BE2C (cell line): ENCODE measurements at places on chromosomes 7 and 10.

GRCh38 chr7:22675917-22676343, 51.1 kb upstream of the IL6 start:
- no peak for DNase-seq

DNA sequence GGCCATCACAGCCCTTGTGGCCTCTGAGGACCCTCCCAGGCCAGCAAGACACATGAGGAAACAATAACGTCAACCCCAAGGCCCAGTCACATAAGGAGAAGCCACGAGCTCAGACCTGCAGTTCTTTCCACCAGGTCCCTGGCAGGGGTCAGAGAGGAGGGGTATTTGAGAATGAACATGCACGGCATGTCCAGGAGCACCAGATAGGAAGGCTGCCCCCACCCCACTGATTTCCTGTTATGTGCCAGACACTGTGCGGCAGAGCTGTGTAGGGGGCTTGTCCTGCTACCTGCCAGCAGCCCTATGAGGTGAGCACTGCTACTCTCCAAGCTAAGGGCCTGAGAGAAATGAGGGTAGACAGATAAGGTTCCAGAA, 40.7 kb upstream of the ZMIZ1 start:
- no peak for DNase-seq

- DNase-seq = no peak
Observed at GRCh38 chr7:132433301-132433700, 143.0 kb downstream of the PLXNA4 start.

DNA sequence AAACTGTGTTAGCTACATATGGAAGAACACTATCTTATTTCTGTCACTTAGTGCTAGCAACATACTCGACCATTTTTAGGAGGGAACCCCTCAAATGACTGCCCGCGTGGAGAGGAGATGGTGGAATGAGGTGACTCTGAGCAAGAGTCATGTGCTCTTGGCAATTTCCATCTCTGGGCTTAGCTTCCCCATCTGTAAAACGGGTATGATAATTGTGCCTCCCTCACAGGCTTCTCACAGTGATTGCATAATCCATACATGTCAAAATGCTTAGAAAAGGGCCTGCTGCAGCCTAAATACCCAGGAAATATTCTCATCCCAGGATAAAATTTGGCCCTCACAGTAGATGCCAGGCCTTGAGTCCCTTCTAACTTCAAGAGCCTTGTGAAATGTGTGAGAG, 86.6 kb downstream of the WDFY4 start:
- DNase-seq = no peak

DNA sequence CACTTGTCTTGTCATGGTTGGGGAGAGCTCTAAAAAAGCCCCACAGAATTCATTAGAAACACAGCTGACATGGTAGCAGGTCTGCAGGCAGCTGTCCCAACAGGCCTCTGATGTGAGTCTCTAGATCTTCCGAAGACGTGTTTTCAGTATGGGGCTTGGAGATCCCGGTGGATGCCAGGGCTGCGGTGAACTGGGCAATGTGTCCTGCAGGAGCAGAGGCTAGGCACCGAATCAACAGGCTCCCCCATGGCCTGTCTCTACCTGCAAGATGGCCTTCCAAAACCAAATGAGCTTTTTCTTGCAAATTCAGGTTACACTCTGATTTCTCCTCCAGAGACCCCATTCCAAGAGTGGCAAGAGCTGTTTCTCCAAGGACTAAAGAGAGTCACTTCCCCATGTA, 2.9 kb downstream of the CPXM2 start:
- no peak for DNase-seq

DNA sequence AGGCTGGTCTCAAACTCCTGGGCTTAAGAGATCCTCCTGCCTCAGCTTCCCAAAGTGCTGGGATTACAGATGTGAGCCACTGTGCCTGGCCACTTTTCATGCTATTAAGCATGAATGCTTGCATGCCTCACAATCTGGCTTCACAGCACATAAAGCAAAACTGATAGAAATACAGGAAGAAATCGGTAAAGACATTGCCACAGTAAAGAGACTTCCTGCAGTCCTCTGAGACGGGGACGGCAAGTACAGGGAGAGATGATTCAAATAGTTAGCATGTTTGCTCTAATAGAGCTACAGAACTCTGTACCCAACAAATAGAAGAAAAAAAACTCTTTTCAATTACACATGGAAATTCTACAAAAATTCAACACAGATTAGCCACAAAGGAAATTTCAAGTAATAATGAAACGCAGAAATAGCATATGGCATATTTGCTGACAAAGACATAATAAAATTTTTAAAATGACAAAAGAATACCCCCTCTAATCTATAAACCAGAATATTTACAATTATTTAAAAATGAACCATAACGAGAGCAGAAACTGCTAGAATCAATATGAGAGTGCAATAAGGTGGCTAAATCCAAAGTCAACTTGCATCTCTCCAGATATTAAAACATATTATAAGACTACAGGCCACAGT, 32.3 kb downstream of the CARD11 start:
- DNase-seq = no peak

GRCh38 chr7:51134013-51134441, 182.6 kb downstream of the COBL start:
- DNase-seq = no peak

- no peak for DNase-seq
Observed at GRCh38 chr10:44759122-44759521, 152.0 kb upstream of the TMEM72 start.

- DNase-seq = no peak
Observed at GRCh38 chr7:41219276-41219675, 483.6 kb downstream of the INHBA start.

- no peak for DNase-seq
Observed at GRCh38 chr7:101167645-101168411, 2.5 kb upstream of the VGF start.

GRCh38 chr7:82501346-82501745, 57.8 kb upstream of the CACNA2D1 start:
- no peak for DNase-seq

DNA sequence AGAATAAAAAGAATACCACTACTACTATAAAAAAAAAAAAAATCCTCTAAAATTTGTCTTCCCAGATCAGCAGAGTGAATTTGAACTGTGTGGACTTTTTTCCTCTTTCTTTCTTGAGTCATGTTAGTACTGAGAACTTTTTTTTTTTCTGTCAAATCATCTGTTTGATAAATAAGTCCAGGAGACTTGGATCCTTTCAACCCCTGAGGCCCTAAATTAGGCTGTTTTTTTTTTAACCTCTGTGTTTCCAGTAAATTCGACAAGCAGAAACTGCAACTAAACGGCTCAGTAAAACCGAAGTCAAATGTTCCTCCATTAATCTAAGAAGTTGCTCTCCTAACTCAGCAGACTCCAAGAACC, 2.7 kb downstream of the MAP3K8 start:
- DNase-seq = no peak

- no peak for DNase-seq
Observed at GRCh38 chr10:114472877-114473253, 68.6 kb upstream of the AFAP1L2 start.

DNA sequence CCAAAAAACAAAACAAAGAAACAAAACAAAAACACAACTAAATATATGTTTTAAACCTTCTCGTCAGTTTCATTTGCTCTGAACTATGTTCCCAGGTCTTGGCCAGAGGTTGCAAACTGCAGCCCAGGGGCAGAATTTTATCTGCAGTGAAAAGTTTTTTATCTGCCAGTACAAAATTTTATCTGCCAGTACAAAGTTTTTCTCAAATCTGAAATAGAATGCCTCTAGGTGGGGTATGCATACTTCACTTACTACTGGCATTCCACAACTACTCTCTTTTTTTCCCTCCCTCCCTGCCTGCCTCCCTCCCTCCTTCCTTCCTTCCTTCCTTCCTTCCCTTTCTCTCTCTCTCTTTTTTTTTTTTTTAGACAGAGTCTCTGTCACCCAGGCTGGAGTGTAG, 9.4 kb upstream of the CLDN3 start:
- no peak for DNase-seq

DNA sequence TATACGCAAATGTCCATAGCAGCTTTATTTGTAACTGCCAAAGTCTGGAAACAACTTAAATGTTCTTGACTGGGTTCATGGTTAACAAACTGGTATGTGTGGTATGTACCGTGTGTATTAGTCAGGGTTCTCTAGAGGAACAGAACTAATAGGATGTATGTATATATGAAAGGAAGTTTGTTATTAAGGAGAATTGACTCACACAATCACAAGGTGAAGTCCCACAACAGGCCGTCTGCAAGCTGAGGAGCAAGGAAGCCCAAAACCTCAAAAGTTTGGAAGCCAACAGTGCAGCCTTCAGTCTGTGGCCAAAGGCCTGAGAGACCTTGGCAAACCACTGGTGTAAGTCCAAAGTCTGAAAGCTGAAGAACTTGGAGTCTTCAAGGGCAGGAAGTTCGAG, 66.8 kb downstream of the TMEM168 start:
- no peak for DNase-seq

- no peak for DNase-seq
Observed at GRCh38 chr10:22317076-22317370, 835 bp downstream of the COMMD3 start.

DNA sequence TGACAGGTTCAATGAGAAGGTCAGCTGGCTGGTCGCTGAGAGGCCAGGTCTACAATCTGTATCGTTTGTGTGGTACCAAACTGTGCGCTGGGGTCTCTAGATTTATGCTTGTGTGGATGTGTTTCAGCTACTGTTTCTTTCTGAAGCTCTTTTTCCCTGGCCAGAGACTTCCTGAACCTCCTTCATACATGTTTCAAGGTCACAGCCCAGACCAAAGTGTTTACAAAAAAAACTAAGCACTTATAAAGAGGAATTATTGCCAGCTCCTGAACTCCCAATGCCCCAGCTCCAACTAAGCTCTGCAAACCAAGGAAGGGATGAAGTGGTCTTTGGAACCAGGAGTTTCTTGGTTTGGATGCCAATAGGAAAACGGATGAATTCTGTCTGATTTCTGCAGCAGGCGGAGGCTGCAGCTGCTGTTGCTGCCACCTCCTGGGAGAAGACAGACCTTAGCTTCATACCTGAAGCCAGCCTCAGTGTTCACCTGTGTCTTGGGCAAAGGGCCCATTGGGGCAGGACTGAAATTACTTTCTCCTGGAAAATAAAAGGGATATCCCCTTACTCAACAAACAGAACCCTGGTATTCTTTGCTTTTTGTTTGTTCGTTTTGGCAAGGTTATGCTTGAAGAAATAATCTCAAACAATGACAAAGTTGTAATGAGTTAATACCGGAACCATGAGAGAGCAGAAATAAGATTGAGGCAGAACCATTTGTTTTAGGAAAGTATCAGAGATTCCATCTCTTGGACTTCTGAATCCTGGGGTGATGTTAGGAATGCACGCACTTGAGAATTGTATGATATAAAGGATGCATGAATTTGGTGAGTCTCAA, 24.6 kb upstream of the MKLN1 start:
- no peak for DNase-seq
